ENCODE measurements at places on chromosomes 4 and X.

DNA sequence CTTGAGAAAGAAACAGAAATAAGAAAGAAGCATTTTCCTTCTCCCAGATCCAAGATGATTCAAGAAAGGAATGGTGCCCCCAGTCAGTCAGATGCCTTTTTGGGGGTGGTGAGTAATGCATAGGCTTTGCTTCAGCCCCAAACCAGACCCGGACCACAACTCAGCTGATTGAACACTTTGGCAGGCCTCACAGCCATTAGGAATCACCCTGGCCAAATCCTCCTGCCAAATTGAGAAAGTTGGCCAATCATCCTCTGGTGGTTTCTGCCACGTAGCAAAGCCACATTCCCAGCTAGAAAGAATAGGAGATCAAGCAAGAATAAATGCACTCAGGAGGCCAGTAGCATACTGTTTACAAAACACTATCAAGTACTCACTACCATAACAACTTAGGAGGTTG is 33.7 kb downstream of the FRMD7 start:
- no peak for DNase-seq

DNA sequence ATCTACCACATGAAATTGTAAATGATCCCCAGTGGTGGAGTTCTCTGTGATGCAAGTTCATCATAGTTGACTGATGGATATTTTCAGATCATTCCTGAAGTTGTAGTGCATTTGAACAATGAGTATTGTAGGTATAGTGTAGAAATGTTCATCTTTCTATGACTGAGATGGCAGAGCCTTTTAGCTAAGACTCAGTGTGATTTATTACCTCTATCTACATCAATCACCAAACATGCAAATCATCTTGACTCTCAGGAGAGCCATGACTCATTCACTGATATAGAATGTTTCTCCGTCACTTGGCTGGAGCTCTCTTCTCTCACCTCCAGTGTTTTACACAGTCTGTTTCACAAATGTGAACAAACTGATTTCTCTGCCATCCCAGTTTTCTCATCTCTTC is 392.6 kb downstream of the IL1RAPL1 start:
- no peak for DNase-seq

DNA sequence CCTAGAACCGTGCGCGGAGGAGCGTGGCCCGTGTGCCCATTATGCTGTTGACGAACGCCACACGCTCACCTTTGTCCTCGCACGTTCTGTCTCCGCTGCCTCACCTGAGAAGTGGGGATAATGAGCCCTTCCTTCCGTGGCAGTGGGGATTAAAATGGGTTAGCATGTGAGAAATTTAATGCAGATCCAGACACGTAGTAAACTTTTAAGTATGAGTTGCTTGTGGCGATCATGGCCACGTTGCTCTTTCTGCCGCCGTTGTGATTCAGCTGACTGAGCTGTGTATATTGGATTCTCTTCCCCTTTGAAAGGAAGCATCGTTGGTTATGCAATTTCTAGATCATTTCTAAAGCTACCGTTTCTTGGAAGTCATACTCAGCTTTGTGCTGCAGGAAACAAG is 16.5 kb downstream of the TBC1D14 start:
- DNase-seq: no peak

- no peak for DNase-seq
These were observed 387.3 kb upstream of the TECRL start for GRCh38 chr4:64796581-64796980.

DNA sequence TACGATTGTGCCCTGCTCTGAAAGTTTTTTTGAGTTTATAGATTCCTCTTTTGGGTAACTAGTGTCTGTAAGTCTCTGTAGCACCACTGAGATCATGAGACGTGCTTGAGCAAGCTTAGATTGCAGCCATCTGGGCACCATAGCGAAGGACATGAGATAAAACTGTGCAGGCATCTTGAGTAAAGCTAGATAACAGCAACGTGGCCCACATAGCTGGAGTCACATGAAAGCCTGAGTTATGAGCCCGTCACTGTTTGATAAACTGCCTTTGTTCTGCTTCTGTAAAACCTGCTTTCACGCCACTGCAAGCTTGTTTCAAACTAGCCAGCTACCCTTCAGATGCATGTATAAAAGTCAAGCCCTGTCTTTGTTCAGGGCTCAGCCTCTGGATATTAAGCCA is 359.1 kb upstream of the CXorf51A start:
- DNase-seq: no peak

DNA sequence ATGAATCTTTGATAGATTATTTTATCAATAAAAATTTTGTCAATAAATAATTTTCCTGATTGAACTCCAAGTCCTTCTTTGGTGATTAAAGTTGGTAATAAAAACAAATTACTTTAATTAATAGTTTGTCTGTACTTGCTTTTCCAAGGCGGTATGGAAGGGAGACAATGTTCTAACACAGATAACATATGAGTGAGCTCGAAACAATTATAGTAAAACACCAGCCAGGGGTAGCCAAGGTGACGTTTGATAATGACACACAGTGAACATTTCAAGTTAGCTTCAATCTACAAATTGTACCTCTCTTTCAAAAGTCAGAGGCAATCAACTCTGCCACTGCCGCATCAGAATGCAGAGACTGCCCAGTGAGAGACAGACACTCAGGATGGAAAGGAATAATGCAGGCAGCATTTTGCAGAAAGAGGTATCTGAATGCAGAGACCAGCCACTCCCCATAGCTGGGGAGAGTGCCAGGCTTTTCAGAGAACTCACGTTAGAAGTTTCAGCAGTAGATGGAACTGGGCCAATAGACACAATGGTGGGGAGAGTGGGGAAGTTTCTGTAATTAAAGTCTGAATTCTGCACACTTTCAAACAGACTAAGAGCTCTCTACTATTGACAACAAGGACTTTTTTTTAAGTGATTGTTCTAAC is 18.1 kb upstream of the ATOH1 start:
- no peak for DNase-seq

- DNase-seq: peak; percentile 22
These were observed 72.1 kb upstream of the ETNPPL start for GRCh38 chr4:108834835-108835384.

GRCh38 chrX:129659141-129659540 is 4.4 kb upstream of the APLN start:
- DNase-seq: no peak

DNA sequence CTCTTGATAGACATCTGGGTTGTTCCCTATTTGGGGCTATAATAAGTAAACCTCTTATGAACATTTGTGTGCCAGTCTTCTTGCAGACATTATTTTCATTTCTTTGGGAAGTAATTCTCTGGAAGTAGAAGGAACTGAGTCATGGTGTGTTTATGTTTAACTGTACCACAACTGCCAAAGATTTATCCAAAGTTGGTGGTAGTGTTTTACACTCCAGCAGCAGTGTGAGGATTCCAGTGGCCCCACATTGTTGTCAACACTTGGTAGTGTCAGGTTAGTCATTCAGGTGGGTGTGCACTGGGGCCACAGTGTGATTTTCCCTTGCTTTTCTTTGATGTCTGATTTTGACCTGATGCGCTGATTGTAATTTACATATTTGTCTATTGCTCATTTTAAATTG is 5.0 kb upstream of the UVSSA start:
- DNase-seq: no peak

GRCh38 chr4:159145992-159146330 is 43.1 kb downstream of the RAPGEF2 start:
- no peak for DNase-seq

DNA sequence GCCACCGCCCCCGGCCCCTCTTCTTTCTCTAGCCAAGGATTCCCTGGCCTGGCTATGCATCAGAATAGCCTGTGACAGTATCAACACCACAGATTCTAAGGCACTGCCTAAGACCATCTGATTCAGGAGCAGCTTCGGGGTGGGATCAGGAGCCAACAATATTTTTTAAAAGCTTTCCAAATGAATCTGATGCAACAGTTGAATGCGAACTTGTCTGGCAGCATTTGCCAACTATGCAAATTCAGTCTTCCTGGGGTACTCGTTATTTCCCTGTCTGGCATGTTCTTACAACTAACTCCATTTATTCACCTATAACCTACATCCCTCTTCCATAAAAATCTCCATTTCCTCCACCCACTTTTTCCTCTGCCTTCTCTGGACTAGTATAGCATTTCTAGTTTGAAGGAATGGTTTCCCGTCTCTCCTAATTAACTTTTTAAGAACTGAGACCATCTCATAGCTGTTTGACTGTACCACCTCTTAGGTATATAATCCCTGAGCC is 36.2 kb upstream of the UGDH start:
- no peak for DNase-seq

GRCh38 chr4:78560296-78560963 is 8.9 kb downstream of the ANXA3 start:
- peak; percentile 64 for DNase-seq

DNA sequence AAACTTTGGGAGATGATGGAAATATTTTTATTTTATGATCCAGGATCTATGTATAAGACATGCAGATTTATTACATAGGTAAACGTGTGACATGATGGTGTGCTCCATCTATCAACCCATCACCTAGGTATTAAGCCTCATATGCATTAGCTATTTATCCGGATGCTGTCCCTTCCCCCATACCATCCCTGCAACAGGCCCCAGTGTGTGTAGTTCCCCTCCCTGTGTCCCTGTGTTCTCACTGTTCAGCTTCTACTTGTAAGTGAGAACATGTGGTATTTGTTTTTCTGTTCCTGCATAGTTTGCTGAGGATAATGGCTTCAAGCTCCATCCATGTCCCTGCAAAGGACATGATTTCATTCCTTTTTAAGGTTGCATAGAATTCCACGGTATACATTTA is 28.1 kb upstream of the ZCCHC4 start:
- DNase-seq: no peak

GRCh38 chr4:176883681-176884418 is 91.1 kb upstream of the VEGFC start:
- peak; percentile 89 for DNase-seq

DNA sequence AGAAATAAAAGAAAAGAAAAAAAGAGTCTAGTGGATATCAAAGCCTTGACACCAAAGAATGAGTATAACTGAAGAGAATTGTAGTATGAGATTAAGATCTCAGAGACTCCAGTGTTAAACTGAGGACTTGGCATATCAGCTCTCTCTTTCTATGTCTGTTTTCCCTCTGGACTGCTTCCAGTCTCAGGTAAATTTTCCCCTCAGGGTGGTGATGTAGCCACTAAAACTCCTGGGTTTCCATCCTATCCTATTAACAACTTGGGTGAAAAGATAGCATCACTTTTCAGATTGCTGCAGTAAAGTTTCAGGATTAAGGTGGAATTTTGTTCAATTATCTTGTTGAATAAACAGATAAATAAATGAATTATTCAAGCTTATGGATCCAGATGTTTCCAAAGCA is 85.7 kb downstream of the ATP10D start:
- no peak for DNase-seq

DNA sequence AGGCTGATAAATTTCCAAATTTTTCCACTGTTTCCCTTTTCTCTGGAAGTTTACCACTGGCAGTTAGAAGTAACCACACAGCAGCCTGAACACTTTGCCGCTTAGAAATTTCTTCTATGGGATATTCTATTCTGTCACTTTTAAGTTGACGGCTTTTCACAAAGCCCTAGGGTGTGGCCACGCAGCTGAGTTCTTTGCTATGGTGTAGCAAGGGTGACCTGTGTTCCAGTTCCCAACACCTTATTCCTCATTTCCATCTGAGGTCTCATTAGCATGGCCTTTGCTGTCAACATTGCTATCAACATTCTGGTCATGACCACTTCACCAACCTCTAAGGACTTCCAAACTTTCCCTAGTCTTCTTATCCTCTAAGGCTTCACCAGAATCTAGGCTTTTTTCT is 45.4 kb upstream of the NFKB1 start:
- DNase-seq: no peak

- DNase-seq: no peak
These were observed 42.6 kb downstream of the CHRNA9 start for GRCh38 chr4:40377512-40378365.

GRCh38 chrX:42143866-42144592 is 220.7 kb upstream of the CASK start:
- DNase-seq: no peak

DNA sequence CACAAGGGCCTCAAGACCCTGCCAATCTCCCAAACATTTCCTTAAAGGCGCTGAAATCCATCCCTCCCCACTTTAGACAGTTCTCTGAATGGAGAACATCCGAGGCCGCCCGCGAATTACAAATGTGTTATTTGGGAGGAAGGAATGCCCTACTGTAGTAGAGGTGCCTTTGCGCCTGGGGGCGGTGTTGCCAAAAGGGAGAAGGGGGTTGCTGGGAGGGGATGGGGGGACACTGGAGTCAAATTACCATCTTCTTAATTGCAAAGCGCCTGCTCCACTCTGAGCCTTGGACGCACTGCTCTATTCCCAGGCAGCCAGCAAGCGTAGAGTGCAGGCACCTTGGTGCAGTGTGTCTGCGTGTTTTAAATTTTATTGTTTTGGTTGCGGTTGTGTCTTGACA is 2.7 kb downstream of the TMEM255A start:
- DNase-seq: no peak

DNA sequence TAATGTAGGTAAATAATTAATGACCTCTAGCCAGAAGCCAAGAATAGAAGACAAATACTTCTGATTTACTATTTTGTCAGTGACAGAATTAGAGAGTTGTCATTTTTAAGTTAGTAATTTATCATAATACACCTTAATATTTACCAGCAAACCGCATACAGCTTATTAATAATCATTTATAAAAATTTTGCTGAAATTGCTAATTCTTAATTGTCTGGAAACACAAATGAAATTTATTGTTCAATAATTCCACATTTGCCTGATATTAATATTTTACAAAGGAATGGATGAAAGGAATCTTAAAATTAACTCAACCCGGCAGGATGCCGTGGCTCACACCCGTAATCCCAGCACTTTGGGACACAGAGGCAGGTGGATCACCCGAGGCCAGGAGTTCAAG is 44.7 kb downstream of the PROM1 start:
- DNase-seq: no peak

GRCh38 chr4:147560625-147561024 is 56.6 kb upstream of the TMEM184C start:
- no peak for DNase-seq

GRCh38 chr4:40196272-40196671 is 559 bp upstream of the RHOH start:
- DNase-seq: no peak

DNA sequence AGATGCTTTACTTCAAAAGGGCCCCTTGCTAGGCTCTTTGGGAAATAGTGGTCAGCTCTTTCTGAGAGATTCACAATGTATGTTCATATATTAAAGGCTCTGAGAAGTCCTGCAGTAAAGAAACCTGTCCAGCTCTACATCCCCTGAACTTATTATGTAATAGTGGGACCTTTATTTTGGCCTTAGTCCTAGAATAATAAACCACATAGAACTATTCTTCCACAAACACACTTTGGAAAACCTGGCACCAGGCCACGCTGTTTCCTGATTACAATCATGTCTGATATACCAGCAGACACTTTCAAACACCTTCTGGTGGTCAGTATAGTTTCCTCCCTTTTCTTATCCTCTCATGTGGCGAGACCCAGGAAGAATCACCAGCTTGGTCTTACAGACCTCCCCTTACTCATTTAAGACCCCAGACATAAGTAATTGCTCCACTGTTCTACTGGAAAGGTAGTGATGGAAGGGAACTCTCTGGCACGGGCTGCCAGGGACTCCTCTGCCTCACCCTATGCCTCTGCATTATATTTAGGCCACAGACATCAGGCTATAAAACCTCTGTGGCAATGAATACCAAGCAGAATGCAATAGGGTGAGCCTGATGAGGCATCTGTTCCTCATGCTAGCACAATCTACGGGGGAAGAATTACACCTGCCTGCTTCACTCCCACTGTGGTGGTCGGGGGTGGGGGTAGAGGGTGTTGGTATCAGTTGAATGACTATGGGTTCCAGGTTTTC is 5.7 kb upstream of the PPEF1 start:
- peak; percentile 69 for DNase-seq

Data from NCI-H460 (cell line).